NCI-H1048 (cell line): ENCODE measurements at places on chromosomes 7 and 10.

DNA sequence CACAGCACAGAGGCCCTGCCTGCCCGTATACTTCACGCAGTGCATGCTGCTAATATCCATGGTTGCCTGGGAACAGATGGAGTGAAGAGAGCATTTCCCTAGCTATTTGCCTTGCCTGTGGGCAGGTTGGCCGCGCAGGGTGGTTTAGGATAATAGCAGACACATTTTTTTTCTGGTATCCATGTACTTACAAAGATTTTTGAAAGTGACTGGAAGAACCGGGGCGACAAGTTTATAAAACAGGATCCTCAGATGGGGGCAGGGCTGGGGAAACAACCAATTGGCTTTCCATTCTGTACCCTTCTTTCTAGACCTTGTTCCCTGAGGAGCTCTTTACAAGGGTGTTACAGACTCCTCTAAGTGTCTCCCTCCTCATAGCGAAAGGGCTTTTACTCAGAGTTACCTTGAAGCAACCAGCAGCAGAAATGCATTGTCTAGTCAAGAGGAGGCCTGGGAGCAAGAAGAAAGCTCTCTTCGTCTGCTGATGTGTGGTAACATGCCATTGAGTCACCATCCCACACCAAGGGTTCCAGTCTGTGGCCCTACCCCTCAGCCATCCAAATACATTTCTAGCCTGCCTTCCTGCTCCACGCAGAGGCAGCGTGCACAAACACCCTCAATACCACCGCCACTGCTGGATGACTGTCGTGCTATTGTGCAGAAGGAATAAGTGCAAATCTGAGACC lies 31.5 kb downstream of the MTURN start:
- peak; percentile 88 for DNase-seq

GRCh38 chr7:52826515-52827265 lies 208.7 kb upstream of the POM121L12 start:
- no peak for DNase-seq

DNA sequence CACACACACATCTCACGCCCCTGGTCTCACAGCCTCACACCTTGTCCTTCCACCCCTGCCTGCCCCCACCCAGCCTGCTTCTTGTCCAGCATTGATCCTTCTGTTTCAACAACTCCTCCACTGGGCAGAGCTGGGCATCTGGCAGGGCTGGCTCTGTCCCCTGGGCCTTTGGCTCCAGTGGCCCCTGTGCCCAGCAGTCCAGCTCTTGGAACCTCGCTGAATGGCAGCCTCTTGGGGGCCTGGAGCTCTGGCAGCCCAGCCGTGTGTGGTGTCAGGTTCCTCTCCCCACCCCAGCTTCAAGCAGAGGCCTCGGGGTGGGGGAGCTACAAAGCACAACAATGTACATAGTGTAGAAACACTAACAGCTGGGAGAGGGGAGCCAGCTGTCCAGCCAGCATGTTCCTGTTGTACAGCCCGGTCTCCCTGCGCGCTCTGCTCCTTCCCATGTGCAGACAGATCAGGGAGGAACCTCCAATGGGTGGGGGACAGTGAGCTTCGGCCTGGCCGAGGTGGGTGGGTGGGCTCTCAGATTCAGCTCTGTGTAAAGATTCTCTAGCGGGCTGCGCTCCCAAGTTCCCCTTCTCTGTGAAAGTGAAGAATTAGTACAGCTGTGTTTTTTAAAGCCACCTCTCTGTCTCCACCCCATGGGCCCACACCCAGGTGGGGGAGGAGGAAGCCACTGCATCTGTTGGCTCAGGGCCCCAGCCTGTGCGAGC lies 19.4 kb downstream of the ZMIZ2 start:
- no peak for DNase-seq

GRCh38 chr10:119308551-119309422 lies 101.4 kb downstream of the GRK5 start:
- no peak for DNase-seq

DNA sequence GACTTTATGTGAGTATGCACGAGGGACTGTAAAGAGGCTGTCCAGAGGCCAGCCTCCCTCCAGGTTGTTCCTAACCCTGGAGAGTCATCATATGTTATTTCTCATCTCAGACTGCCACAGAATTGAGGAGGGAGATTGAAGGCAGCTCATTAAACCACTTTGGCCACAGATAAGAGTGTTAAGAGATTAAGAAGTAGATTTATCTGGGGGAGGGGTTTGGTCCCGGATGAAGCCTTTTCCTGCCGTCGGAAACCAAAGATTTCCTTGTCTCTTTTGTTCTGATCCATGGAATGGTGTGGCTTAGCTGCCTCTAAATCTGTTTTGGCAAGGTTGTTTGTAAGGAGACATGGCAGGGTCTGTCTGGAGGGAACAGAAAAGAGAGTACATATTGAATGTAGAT lies 338.8 kb downstream of the AUTS2 start:
- DNase-seq: no peak

GRCh38 chr10:119650692-119651513 lies at the start of gene BAG3:
TSS of gene BAG3 (plus strand) at chr10:119651380. CDS start at chr10:119651676, 296 bp downstream.
- DNase-seq: no peak
